ENCODE measurements at places on chromosomes 3 and 15.
A peak's percentile ranks its signal among the peaks of the same experiment; 100 is the strongest.

DNA sequence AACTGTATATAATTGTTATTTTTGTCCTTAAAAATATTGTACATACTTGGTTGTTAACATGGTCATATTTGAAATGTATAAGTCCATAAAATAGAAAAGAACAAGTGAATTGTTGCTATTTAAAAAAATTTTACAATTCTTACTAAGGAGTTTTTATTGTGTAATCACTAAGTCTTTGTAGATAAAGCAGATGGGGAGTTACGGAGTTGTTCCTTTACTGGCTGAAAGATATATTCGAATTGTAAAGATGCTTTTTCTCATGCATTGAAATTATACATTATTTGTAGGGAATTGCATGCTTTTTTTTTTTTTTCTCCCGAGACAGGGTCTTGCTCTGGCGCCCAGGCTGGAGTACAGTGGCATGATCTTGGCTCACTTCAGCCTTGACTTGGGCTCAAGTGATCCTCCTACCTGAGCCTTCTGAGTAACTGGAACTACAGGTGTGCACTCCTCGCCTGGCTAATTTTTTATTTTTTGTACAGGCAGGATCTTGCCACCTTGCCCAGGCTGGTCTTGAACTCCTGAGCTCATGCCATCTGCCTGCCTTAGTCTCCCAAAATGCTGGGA, 10.7 kb downstream of the NFKBIZ start:
- H3K27ac ChIP-seq: no peak overlapping the region
- no peaks in the 10 kb centered on the region for H3K27me3 ChIP-seq
- no peak for DNase-seq
- no peak overlapping the region for H3K4me3 ChIP-seq
- H3K36me3 ChIP-seq: peaks cover 12% of the 10 kb centered on the region

GRCh38 chr3:150371741-150372254, 36.3 kb upstream of the TSC22D2 start:
- H3K36me3 ChIP-seq: no peaks in the 10 kb centered on the region
- H3K27me3 ChIP-seq: no peaks in the 10 kb centered on the region
- no peak overlapping the region for H3K4me3 ChIP-seq

GRCh38 chr3:197298945-197299854, 788 bp upstream of the DLG1 start:
- peaks cover 14% of the 10 kb centered on the region for H3K27me3 ChIP-seq
- H3K4me1 ChIP-seq: peaks cover 21% of the 10 kb centered on the region
- peak overlapping the region; percentile 92 for H3K4me3 ChIP-seq
- no peak overlapping the region for H3K27ac ChIP-seq
- DNase-seq: peak; percentile 83

GRCh38 chr3:36248374-36248773, 131.9 kb upstream of the STAC start:
- H3K4me3 ChIP-seq: no peak overlapping the region
- H3K27me3 ChIP-seq: no peaks in the 10 kb centered on the region
- H3K27ac ChIP-seq: no peak overlapping the region
- no peak for DNase-seq
- H3K4me1 ChIP-seq: no peaks in the 10 kb centered on the region

GRCh38 chr3:105542282-105543019, 175.7 kb downstream of the ALCAM start:
- no peak for DNase-seq
- H3K27me3 ChIP-seq: no peaks in the 10 kb centered on the region
- H3K27ac ChIP-seq: no peak overlapping the region
- H3K36me3 ChIP-seq: no peaks in the 10 kb centered on the region

- H3K4me3 ChIP-seq: peak overlapping the region; percentile 82
- H3K27ac ChIP-seq: no peak overlapping the region
- H3K36me3 ChIP-seq: no peaks in the 10 kb centered on the region
Measured at GRCh38 chr3:174439331-174440252, 419.5 kb upstream of the NAALADL2 start.

DNA sequence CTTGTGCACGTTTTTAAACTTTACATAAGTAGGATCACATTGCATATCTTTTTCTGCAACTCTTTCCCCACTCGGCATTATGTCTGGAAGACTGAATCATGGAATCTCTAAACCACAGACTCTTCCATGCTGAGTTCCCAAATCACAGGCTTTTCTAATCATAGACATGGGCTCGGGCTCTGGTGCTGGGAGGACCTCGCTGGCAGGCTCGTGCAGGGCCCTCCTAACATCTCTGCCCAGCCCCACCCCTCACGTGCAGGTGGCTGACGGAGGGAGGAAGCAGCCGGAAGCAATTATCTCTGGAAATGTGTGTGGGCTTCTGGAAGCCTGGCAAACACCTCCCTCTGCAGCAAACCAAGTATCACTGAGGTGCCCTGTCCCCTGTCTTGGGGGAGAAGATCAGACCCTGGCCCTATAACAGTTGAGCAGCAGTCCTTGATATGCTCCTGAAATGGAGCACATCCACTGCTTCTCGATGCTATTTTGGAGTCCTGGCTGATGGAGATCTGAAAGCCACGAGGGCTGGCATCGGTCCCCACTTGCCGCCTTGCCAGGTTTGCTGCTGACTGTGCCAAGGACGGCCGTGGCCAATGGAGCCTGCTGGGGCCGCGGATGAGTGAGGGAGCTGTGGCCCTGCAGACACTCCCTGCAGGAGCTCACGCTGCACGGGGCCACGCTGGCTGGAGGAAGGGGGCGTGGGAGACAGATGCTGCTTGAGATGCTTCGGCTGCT, 4.4 kb upstream of the IQSEC1 start:
- H3K27me3 ChIP-seq: 0 out of 2 replicates have a peak, but pooled peaks cover 11% of the 10 kb centered on the region
- no peak overlapping the region for H3K27ac ChIP-seq
- H3K36me3 ChIP-seq: no peaks in the 10 kb centered on the region
- DNase-seq: no peak
- no peak overlapping the region for H3K4me3 ChIP-seq

- DNase-seq: no peak
- H3K27me3 ChIP-seq: no peaks in the 10 kb centered on the region
- no peaks in the 10 kb centered on the region for H3K36me3 ChIP-seq
Measured at GRCh38 chr3:46642971-46643370, 30.6 kb downstream of the FAM240A start.
